NCI-H748 treated with DMSO at 0.1 percent for 48 hours (cell line): ENCODE measurements at places on chromosomes 3 and 15.

DNA sequence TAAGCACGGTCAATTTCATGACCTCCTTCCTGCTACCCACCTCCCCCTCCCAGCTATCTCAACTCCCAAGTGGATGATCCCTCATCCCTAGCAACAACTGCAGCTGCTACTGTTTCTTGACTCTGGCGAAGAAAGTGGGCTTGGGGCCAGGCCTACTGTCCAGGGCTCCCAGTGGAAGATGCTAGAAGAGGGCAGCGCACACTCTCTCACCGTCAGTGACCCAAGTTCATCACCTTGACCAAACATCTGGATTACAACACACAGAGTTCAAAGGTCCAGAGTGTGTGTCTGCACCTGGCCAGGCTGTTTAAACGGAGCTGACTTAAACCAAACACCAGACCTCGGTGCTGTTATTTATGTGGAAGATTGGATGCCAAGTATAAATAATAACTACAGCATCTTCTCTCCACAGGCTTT, 385.6 kb downstream of the SHQ1 start:
- no peak for DNase-seq

DNA sequence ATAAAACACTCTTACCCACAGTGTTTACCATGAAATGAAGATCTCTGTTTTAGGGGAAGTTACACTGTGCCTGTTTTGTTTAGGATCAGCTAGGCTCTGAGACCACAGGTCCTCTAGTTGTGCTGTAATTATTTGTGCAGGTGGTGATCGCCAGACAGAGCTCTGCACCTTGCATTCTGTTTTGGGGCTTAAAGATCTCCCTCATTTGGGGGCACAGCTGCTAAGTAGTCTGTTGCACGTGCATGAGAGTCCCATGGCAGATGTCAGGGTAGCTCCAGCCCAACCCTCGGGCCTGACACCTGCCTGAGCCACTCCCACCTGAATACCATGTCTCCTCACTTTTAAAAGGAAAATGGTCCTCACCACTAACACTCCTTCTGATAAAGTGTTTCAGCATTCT, 12.4 kb downstream of the C3orf20 start:
- no peak for DNase-seq

GRCh38 chr3:125067225-125067624, 11.4 kb upstream of the HEG1 start:
- DNase-seq = no peak

- no peak for DNase-seq
These were observed 226.9 kb downstream of the CACNA2D3 start for GRCh38 chr3:54349231-54349652.

GRCh38 chr15:55999658-56000057, 6.2 kb upstream of the NEDD4 start:
- no peak for DNase-seq
